ENCODE measurements at places on chromosomes 4 and X.

GRCh38 chr4:144634978-144635747 lies 10.8 kb upstream of the HHIP start:
- no peak for DNase-seq

- no peak for DNase-seq
Observed at GRCh38 chr4:37792241-37792640, 34.2 kb upstream of the PGM2 start.

GRCh38 chrX:15676886-15677285 lies 12.3 kb upstream of the CLTRN start:
- no peak for DNase-seq

DNA sequence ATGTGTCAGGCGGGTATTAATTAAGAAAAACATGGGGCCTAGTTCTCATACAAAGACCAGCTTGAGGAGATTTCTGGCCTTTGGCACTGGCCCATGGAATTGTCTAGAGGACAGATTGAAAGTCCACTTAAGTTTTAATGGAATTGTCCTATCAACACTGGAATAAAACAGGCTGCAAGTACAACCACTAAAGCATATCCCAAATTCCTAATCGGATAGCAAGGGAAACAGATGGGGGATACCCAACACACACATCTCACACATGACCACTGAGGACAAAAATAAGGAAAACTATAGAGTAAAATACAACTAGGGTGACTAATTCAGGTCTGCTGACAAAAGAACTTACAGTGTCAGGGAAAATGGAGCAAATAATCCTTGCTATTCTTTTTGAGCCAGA lies 167.8 kb downstream of the GASK1B start:
- DNase-seq, result peak; percentile 35

- no peak for DNase-seq
Observed at GRCh38 chrX:6738518-6739470, 203.9 kb upstream of the VCX3A start.

GRCh38 chrX:42366181-42366580 lies 411.8 kb downstream of the PPP1R2C start:
- no peak for DNase-seq

DNA sequence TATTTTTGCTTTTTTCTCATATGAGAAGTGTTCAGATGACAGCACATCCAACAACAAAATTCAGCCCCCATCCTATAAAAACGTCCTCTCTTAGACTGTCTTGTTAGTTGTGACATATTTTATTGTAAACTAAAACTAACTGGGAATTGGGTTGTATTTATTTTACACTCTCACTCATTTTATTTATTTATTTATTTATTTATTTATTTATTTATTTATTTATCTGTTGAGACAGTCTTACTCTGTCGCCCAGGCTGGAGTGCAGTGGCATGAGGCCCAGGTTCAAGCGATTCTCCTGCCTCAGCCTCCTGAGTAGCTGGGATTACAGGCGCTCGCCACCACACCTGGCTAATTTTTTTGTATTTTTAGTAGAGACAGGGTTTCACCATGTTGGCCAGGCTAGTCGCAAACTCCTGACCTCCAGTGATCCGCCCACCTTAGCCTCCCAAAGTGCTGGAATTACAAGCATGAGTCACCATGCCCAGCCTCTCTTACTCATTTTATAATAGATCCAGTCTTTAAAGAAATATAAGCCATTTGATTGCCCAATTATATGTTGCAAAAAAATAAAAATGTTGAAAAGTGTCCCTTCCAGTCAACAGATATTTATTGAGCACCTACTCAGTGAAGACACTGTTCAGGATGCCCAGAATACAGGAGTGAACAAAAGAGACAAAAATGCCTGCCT lies 44.6 kb downstream of the PALLD start:
- DNase-seq, result peak; percentile 69

GRCh38 chr4:16443504-16444088 lies 217.3 kb upstream of the TAPT1 start:
- DNase-seq, result peak; percentile 46

- peak; percentile 12 for DNase-seq
Observed at GRCh38 chrX:119093991-119094735, 21.4 kb downstream of the CT47C1 start.

DNA sequence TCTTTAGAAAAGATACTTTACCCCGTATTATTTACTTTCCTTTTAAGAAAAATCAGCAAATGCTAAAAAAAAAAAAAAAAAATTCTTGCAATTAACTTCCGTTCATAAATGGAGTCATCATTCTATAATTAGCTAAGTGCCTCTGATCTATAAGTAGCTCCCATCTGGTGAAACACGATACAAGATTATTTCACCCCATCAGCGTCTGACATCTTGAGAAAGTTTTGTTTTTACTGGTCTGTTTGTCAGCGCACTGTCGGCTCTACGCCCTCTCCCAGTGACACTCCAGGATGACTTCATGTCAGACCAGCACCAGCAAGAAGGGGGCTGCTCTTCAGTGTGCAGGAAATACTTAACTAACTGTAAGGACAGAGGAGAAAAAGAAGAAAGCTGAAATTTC lies 108.3 kb downstream of the AFAP1 start:
- peak; percentile 86 for DNase-seq

GRCh38 chrX:40108162-40108958 lies 10.6 kb upstream of the BCOR start:
- no peak for DNase-seq

DNA sequence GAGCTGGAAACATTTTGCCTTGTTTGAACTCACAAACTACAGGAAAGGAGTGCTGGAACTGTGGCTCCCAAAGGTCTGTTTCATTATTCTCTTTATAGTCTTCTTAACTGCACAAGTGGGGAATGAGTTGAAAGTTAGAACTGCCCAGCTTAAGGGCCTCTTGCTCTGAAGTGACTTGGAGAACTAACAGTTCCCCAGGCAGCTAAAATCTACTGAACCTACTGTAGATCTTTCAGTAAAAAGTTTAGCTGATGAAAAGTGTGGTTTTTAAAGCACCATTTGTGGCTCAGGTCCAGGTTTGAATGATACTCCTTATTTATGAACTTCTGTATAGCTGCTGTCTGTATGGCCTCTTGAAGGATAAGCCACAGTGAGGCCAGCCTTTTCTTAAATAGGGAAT lies 353.8 kb downstream of the MAPK10 start:
- DNase-seq, result peak; percentile 55

Measured in fibroblast of upper back skin (primary cell).